Stimulated activated CD4-positive, alpha-beta T cell treated with anti-CD3 and anti-CD28 coated beads, TNF-alpha, amount 100 ng/mL, for 4 hours (primary cell): ENCODE measurements at places on chromosomes 13 and 19.

GRCh38 chr13:79417741-79418140 is 11.7 kb upstream of the RBM26 start:
- DNase-seq = no peak

GRCh38 chr19:49749771-49750170 is 13.3 kb downstream of the TSKS start:
- no peak for DNase-seq

GRCh38 chr13:103351035-103351828 is 285.0 kb upstream of the SLC10A2 start:
- no peak for DNase-seq

DNA sequence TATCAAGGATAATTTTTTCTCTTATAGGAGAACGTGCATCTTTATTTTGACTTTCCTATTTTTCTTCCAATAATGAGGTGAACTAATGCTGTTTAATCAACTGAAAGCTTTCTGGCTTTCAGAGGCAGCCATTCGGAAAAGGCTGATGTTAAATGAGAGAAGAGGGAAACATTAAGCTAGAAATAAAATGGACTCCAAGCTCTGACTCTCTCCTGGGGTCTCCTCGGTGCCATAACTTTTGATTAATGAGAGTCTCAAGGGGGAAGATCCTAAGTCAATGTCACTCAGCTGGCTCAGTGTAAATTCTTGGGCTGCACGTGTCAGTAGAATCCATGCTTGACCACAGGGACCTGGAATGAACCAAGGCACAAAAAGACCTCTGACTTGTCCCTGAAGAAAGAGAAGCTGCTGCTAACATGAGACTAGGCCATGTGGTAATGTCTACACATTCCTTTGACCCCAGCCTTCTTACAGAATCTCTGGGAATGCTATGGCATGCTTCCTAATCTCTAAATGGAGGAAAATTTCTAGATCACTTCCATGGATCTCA is 152.2 kb upstream of the RFC3 start:
- DNase-seq = no peak

GRCh38 chr13:20001366-20002190 is 43.1 kb downstream of the ZMYM2 start:
- no peak for DNase-seq

- no peak for DNase-seq
Observed at GRCh38 chr13:32314271-32315237, 609 bp downstream of the ZAR1L start.

- DNase-seq = no peak
Observed at GRCh38 chr13:44806826-44807225, 182.4 kb downstream of the NUFIP1 start.

DNA sequence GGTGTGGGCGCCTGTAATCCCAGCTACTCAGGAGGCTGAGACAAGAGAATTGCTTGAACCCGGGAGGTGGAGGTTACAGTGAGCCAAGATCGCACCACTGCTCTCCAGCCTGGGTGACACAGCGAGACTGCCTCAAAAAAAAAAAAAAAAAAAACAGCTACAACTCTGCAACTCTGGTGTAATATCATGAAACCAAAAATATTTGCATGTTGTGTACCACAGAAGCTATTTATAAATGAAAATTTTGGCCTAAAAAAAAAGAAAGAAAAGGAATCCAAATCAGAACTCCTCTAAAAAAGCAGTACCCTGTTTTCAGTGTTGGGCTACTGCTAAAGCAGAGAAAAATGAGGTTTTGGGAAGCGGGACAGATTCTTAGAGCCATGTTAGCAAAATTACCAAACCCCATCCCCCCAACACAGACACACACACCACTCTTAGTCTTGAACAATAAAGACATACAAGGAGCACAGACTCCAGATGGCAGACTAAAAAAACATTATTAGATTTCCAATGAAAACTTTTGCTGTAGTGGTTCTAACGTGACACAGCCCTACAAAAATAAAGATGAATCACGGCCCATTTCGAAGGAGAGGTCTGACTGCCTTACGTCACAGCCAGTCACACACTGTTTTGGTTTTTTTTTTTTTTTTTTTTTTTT is 51.5 kb downstream of the INSR start:
- no peak for DNase-seq

DNA sequence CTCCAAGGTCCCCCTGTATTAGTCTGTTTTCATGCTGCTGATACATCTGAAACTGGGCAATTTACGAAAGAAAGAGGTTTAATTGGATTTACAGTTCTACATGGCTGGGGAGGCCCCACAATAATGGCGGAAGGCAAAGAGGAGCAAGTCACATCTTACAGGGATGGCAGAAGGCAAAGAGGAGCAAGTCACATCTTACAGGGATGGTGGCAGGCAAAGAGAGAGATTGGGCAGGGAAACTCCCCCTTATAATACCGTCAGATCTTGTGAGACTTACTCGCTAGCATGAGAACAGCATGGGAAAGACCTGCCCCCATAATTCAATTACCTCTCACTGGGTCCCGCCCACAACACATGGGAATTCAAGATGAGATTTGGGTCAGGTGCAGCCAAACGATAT is 50.0 kb upstream of the FARP1 start:
- DNase-seq = no peak

DNA sequence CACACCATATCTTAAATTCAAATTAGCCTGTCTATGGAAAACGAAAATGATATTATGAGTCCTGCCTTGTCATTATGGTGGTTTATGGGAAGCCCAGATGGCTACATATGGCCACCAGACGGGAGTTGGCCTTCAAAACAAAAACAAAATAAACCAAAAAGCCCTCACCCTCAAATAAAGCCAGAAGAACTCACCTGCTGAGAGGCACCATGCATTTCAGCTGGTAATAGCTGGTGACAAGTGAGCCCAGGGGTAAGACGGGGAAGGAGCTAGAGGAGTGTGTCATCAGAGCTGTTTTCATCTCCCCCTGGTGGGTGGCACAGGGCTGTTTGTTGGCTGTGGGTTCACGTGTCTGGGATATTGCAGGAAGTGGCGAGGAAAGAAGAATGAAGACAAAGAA is 152.9 kb downstream of the EFNB2 start:
- no peak for DNase-seq

- no peak for DNase-seq
Observed at GRCh38 chr19:35143231-35143715, at the start of gene FXYD7. Gene FXYD7 (plus strand): TSS chr19:35143255. CDS start chr19:35143334, 79 bp downstream.

GRCh38 chr13:21998279-21998990 is 327.6 kb downstream of the FGF9 start:
- no peak for DNase-seq

GRCh38 chr13:30240608-30241007 is 66.7 kb downstream of the KATNAL1 start:
- DNase-seq = no peak

DNA sequence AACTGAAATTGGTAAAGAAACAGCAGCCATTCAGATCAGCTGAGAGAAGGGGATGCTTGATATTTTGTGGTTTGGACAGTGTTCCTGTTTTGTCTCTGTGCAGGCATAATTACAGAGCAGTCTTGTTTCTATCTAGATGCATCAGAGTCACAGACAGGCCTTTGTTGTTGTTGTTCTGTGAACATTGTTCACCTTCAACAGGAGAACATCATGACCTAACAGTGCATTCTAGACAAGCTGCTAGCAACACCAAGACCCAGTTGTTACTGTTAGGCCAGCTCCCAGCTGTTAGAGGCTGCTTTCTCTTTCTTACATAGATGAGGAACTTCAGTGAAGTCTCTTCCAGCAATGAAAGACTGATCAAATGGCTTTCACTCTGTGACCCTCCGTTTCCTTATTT is 8.5 kb upstream of the LSR start:
- DNase-seq = no peak

GRCh38 chr19:54343868-54344267 is 4.9 kb upstream of the LILRA4 start:
- no peak for DNase-seq

DNA sequence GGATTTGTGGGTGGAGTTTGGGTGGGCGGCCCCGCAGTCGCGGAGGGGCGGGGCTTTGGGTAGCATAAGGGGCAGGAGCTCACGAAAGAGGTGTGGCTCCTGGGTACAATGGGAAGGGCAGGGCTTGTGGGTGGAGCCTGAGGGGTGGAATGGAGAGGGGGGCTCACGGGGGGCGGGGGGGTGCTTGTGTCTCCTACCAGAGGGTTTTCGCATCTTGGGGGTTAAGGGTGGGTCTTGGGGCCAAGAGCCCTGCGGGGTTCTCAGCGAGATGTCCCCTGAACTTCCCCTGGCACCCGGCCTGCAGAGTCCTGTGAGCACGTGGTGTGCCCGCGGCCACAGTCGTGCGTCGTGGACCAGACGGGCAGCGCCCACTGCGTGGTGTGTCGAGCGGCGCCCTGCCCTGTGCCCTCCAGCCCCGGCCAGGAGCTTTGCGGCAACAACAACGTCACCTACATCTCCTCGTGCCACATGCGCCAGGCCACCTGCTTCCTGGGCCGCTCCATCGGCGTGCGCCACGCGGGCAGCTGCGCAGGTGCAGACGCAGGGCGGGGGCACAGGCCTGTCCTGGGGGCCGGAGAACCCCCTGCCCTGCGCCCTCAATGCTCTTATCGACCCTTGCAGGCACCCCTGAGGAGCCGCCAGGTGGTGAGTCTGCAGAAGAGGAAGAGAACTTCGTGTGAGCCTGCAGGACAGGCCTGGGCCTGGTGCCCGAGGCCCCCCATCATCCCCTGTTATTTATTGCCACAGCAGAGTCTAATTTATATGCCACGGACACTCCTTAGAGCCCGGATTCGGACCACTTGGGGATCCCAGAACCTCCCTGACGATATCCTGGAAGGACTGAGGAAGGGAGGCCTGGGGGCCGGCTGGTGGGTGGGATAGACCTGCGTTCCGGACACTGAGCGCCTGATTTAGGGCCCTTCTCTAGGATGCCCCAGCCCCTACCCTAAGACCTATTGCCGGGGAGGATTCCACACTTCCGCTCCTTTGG is 5.1 kb downstream of the FSTL3 start:
- no peak for DNase-seq

- DNase-seq = no peak
Observed at GRCh38 chr19:38107129-38107528, 116.9 kb downstream of the DPF1 start.

DNA sequence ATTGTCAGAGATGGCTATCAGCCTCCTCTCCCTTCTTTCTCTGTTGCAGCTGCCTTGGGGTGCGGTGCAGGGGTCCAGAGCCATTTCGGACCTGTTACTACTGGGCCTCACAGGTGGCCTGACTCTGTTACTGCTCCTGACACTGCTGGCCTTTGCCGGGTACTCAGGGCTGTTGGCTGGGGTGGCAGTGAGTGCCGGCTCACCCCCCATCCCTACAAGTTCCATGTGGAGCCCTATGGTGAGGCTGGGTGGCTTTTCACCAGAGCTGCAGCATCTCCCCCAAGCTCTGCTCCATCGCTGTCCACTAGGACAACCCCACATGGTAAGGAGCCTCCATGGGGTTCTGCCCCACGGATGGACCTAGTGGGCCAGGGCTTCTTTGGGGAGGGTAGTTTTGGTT is 13.7 kb upstream of the ZNF492 start:
- no peak for DNase-seq

GRCh38 chr19:2180881-2181632 is 17.3 kb downstream of the DOT1L start:
- DNase-seq = no peak

DNA sequence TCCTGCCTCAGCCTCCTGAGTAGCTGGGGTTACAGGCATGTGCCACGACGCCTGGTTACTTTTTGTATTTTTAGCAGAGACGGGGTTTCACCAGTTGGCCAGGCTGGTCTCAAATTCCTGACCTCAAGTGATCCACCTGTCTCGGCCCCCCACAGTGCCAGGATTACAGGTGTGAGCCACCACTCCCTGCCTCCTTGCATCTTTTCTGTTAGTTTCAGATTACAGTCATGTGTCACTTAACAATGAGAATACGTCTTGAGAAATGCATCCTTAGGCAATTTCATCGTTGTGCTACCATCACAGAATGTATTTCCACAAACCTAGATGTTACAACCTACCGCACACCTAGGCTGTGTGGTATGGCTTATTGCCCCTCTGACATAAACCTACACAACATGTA is 180.4 kb downstream of the TM9SF2 start:
- no peak for DNase-seq

DNA sequence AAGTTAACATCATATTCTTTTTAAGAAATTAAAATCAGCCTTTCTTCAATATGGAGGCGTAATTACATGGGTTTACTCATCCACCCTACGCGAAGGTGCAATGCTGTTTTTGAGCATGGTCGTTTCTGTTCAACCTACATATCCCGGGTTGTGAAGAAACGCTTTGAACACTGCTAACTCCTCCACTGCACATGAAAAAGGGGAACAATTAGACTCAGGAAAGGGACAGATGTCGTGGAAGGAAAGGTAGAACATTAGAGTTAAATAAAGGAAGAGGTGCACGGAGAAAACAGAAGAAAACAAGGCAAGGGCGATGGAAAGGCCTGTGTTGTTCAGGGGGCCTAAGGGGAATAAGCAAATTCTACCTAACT is 4.1 kb downstream of the ZIC5 start:
- DNase-seq = no peak

DNA sequence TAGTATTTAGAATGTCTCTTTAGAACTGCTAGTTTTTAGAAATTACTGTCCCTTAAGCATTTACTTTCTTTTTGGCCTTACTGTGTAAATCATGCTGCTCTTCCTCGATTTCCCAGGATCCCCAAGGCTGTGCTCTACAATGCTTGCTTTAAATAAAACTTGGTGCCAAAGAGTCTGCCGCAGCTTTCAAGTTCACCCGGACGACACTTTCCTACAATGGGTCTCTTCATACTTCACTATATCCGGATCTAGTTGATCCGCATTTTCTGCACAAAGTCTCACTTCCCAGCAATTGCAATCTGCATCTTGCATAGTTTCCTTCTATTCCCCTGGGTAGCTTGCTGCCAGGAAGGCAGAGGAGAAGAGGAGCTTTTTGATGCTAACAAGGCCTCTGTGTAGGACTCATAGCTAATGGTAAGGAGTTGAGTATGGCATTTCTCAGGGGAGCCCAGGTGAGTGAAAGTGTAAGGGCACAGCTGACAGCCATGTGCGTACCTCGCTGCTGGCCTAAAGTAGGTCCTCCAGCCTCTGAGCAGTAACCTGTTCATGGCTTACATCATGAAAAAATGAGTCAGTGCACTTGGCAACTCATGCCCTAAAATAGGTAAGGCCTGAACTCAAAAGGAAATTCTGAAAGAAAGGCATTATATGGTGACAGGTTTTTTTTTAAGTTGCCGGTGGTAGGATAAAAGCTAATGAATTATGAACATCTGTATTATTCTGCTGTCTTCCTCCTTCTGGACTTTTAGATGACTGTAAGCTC is 101.6 kb downstream of the ENOX1 start:
- DNase-seq = no peak
